ENCODE measurements at places on chromosomes 5 and 9. TPM values are rescaled to one million over a fixed set of nuclear protein-coding genes. Genes with fewer than 3 reads are reported as not detected.

CCDC171 gene
- total RNA-seq = 9.8 TPM

DNA sequence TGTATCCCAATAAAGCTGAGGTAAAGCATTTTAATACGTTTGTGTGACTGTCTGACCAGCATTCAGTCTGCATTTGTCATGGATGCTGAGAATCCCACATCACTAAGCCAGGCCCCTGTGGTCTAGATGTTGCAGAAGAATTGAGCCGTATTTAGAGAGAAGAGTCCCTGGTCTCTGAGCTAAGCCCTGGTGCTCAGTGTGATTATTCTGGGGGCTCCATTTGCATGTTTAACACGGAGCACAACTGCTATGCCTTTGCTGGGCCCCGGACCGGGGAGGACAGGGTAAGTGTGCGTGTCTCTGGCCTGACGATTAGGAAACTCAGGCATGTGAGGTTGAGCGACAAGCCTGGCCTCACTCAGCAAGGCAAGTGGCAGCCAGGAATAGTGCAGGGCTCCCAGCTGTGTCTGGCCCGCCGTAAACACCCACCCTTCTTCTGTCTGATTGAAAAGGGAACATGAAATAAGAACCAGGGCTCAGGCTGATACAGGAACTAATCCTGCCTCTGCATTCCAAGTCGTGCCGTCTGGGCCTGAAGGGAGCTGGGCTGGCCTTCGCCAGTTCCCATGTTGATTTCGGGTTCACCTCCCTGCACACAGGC is 22.3 kb downstream of the FAM78A start:
- no peak for DNase-seq

DNA sequence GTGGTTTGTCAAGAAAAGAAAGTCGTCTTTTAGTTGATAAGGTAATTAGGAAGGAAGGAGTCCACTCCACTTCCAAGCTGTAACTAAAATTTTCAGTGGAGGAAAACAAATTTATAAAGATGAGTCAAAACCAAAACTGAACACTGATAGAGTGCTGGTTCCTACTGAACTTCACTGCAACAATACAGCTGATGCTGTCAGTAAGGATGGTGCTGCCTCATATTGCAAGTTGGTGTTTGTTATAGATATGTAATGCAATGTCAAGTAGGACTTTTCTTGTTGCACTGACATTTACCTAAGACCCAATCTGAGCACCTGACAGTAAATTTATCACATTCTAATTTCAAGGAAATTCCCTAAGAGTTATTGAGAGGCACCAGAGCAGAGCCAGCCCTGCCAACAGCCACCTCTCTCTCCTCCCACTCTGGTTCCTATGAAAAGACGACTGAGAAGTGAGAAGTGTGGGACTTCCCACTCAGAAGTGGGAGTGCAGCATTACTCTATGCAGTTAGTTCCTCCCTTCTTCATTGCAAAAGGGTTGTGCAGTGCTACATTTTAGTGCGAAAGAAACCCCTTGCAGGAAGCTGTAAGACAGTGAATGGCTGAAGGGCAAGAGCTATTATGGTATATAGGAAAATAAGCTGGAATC is 350.8 kb downstream of the NFIB start:
- no peak for DNase-seq

DNA sequence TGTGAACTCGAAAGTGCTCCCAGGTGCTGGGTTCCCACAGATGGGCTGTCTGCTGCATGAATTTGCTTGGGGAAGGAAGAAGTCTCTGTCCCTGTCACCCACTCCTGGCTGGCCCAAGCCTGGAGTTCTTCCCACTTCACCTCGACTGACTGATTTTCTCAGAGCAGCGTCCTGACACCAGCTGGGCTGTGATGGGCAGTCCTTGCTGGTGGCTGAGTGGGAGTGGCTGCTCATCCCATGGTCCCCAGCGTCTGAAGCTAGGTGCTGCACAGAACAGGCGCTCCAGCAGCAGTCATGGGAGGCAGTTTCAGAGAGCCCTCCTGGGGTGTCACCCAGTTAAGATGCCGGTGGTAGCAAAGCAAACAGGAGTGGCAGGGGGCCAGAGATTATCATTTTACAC is 10.1 kb upstream of the NEURL1B start:
- DNase-seq = no peak

DNA sequence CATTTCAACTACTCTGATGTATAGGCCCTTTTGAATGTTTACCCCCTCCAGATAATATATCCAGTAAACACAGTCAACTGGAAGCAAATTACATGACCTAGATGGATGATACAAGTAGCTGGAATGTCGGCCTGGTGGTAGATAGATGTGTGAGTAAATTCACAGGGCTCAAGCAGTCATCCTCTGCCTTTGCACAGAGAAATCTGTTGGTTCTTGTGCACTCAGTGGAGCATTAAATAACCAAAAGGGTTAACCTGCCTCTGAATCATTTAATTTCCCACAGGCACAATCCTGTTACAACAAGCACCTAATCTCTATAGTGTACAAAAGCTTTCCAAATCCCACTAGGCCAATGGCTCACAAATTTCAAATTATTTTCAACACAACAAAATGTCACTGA is 668.3 kb downstream of the DNAH5 start:
- no peak for DNase-seq

DNA sequence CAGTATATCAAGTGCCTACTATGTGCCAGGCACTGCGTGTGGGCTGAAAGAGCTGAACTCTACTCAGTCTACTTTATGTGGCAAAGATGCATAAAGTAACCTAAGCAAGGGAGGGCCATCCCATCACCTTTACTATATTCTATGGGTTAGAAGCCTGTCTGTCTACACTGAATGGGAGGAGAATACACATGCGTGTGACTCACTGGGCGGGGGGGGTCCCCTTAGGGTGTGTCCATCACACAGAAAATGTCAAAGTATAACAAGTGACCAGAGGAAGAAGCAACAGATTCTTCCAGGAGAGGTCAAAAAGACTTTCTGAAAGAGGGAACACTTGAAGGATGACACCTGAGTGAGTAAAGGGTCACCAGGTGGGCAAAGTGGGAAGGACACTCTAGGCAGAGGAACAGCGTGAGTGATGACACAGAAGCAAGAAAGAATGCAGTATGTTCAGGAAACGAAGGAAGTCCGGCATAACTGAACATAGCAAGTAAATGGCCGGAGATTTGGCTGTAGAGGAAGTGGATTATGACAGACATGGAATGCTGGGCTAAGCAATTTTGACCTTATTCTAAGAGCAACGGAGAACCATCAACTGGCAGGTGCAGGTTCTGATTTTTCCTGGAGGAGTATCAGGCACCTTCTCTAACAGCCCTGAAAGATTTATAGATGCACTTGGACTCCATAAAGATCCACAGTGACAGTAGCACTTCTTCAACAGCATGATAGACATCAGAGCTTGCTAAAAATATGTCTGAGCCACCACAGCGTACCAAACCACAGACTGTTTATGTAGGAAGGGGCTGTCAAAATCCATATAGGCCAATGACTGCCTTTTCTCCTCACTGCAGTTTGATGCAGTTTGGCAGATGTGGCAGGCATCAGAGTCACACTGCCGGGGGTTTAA is 8.0 kb upstream of the WHRN start:
- DNase-seq = no peak

DNA sequence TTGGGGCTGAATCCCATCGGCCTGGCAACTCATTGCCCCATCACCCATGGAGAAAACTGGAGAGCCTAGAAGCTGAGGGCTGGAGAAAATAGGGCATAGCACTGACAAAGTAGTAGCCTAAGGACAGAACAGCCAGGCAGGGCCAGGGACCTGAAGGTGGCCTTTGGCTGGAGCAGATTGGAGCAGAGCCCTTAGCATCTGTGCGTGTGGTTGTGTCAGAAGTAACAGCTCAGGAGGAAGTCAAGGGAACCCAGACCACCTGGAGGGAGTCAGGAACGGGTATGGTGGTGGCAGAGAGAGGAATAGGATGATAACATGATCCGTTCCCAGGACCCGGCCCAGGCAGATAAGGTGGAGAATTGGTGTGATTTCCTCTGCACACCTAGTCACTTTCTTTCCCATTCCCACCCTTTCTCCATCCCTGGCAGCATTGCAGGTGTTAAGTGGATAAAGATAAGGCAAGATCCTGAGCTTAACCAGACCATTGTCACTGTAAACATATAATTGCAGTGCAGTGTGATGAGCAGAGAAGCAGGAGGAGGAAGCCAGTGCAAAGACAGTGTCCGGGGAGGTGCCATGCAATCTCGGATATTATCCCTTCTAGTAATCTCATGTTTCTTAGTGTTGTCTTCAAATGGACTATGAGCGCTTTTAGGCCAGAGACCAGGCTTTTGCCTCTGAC is 67.0 kb downstream of the NDFIP1 start:
- no peak for DNase-seq

- DNase-seq = no peak
These were observed 90.7 kb downstream of the DAPK1 start for GRCh38 chr9:87588339-87588738.

DNA sequence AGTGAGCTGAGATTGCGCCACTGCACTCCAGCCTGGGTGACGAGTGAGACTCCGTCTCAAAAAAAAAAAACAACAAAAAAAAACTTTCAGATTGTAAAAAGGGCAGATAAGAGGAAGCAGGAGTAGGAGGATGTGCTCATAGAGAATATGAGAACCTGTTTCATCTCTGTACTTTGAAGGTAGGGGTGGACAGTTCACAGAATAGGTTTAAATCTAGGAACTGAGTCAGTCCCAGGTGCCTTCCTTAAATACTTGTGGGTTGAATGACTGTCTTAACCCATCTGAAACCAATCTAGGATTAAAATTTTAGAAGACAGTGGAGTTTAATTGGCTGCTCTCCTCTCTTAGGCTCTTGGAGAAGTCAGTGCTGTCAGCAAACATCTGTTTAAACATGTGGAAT is 12.4 kb downstream of the POLK start:
- no peak for DNase-seq

TMEM161B gene
- total RNA-seq = 29.5 TPM

TAF1L gene
- not detected for total RNA-seq

DNA sequence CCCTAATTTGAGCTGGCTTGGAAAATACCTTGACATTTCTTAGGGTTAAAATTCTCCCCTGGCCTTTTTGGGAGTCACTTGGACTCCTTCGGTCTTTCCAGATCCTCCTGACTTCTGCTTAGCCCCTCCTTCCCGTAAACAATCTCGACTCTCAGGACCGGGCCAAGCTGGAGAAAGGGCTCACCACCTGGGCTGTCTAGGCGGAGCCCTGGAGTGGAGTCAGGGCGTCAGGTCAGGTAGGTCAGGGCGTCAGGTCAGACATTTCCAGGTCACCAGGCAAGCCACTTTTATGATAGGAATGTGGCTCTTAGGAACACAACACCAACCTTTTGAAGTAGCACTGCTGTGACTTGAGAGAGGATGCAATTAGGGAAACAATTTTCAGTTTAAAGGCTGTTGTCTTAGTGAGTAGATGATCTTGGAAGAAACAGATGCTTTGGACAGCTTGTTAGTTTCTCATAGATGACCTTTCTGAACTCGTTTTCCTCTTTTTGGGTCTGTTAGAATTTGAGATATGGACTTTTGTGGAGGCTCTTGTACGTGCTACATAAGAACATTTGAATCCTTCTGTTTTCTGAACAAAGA is 12.8 kb downstream of the OSTF1 start:
- DNase-seq = no peak

GRCh38 chr5:140555747-140556312 is 1.4 kb downstream of the SRA1 start:
- no peak for DNase-seq

DNA sequence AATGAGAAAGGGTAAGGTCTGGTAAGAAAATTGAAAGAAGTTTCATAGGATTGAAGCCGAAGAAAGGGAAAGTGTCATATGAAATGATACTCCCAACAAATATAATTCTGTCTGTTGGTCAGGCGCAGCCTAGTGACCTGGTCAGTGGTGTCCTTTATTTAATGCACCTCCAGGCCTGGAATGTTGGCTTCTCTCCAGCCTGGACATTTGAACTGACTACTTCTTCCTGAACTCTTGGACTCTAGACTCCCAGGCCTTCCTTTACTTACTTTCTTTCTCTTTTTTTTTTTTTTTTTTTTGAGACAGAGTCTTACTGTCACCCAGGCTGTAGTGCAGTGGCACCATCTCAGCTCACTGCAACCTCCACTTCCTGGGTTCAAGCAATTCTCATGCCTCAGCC is 1381.5 kb upstream of the WWC1 start:
- DNase-seq = no peak

TRPM3 gene
- total RNA-seq = 1.1 TPM

MARCHF11 gene
- total RNA-seq = not detected

SH3GLB2 gene
- 174 TPM for total RNA-seq

IL13 gene
- 0.50 TPM for total RNA-seq

PSIP1 gene
- total RNA-seq = 98.7 TPM

DNA sequence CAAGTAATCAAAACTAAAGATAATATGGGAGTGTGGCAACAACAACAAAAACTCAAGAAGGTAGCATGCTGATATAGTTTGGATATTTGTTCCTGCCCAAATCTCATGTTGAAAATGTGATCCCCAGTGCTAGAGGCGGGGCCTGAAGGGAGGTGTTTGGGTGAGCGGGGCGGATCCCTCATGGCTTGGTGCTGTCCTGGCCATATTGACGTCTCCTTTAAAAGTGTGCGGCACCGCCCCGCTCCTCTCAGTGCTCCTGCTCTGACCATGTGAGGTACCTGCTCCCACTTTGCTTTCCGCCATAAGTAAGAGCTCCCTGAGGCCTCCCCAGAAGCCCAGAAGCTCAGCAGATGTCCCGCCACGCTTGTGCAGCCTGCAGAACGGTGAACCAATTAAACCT is 25.6 kb downstream of the MED27 start:
- DNase-seq = no peak

DNA sequence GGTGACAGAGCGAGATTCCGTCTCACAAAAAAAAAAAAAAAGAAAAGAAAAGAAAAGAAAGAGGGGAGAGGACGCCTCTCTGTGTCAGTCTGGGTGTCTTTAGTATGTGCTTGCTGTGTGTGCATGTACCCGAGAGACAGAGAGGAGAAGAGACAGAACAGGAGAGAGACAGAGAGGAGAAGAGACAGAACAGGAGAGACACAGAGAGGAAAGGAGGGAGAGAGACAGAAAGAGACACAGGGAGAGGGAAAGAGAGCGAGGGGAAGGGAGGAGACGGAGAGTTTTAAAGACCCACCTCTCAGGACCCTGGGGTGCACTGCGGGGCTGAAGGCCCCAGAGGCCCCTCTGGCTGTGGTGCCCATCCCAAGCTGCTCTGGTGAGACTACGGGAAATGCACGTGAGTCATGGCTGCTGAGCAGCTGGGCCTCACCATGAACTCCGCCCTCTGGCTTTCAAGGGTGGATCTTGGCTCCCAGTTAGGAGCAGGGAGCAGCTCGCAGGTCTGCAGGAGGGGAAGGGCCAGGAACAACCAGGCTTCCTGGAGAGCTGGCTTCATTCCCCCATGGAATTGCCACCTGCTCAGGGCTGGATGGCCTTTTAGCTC is 7.9 kb downstream of the SLC6A3 start:
- DNase-seq = no peak

GRCh38 chr5:80495891-80496290 is 8.0 kb downstream of the FAM151B start:
- DNase-seq = no peak

GRCh38 chr5:36602704-36603321 is 3.6 kb upstream of the SLC1A3 start:
- DNase-seq = no peak

- DNase-seq = no peak
These were observed 86.1 kb downstream of the FBXL17 start for GRCh38 chr5:108295578-108296368.

DNA sequence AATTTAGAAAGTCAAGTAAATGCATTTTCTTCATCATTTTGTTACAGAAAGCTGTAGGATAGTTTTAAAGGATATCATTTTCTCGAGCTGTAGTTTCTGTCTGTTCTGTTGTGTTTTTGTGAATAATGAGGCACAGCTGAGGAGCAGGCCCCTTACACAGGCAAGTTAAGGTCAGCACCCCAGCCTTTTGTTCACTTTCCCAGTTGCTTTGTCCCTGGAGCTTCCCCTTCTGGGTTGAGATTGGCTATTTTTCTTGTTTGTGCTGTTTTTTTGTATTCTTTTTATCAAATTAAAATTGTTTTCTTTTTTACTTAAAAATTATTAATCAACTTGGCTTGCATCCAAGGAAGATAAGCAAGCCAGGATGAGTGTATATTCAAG is 213.8 kb upstream of the ACTBL2 start:
- no peak for DNase-seq

All from mesothelial cell of epicardium (in vitro differentiated cells).